Testis (tissue), 5 donors: ENCODE measurements at places on chromosomes 1 and 21. TPM values are rescaled to one million over a fixed set of nuclear protein-coding genes. Genes with fewer than 3 reads are reported as not detected.

DNA sequence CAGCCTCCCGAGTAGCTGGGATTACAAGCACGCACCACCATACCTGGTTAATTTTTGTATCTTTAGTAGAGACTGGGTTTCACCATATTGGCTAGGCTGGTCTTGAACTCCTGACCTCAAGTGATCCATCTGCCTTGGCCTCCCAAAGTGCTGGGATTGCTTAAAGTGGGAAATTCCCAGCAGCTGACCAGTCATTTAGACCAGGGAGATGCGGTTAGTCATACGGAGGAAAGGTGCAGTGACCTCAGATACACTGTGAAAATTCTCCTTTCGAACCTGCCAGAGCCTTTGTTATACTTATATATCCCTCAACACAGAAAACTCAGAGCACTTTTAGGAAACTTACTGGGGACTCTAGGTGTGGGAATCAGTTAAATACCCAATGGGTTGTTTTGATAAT, 39.6 kb downstream of the MAP10 start:
- no peak overlapping the region for H3K4me3 ChIP-seq
- H3K4me1 ChIP-seq: no peaks in the 10 kb centered on the region
- no peaks in the 10 kb centered on the region for H3K36me3 ChIP-seq
- no peak for DNase-seq

- H3K27me3 ChIP-seq: no peaks in the 10 kb centered on the region
- no peak overlapping the region for H3K4me3 ChIP-seq
- H3K36me3 ChIP-seq: no peaks in the 10 kb centered on the region
- no peak overlapping the region for H3K27ac ChIP-seq
- no peaks in the 10 kb centered on the region for H3K4me1 ChIP-seq
Observed at GRCh38 chr1:83769594-83770318, 229.2 kb downstream of the TTLL7 start.

- no peaks in the 10 kb centered on the region for H3K36me3 ChIP-seq
- peaks cover 23% of the 10 kb centered on the region for H3K4me1 ChIP-seq
- H3K27me3 ChIP-seq: no peaks in the 10 kb centered on the region
- peak; percentile 66 for DNase-seq
- H3K4me3 ChIP-seq: peak overlapping the region; percentile 98
Observed at GRCh38 chr1:153922076-153922971, 448 bp downstream of the GATAD2B start.

DNA sequence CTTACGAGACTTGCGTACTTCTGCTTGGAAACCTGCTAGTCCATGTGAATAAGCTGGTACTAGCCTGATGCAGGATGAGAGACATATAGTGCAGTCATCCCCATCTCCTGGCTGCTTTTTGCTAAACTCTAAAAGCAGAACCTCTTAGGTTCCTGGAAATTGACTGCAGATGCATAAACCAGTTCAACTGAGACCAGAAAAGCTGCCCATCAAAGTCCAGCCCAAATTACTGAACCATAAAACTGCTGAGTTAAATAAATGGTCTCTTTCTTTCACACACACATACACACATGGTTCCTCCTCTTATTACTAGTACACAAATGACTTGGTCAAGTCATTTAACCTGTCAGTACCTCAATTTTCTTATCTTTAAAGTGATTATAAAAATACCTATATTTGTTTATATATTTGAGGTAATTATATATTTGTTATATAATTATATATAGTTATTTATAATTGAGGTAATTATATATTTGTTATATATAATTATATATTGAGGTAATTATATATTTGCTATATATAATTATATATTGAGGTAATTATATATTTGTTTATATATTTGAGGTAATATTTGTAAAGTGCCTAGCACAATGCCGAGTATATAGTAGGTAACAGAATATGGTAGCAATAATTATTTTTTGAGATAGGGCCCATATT, 25.2 kb upstream of the RABGAP1L start:
- no peak for DNase-seq
- no peak overlapping the region for H3K27ac ChIP-seq
- H3K27me3 ChIP-seq: no peaks in the 10 kb centered on the region
- no peak overlapping the region for H3K4me3 ChIP-seq

- no peaks in the 10 kb centered on the region for H3K27me3 ChIP-seq
- H3K4me3 ChIP-seq: no peak overlapping the region
- no peak for DNase-seq
- no peaks in the 10 kb centered on the region for H3K4me1 ChIP-seq
- no peak overlapping the region for H3K27ac ChIP-seq
- no peaks in the 10 kb centered on the region for H3K36me3 ChIP-seq
Observed at GRCh38 chr21:15625363-15625762, 104.4 kb upstream of the USP25 start.

DNA sequence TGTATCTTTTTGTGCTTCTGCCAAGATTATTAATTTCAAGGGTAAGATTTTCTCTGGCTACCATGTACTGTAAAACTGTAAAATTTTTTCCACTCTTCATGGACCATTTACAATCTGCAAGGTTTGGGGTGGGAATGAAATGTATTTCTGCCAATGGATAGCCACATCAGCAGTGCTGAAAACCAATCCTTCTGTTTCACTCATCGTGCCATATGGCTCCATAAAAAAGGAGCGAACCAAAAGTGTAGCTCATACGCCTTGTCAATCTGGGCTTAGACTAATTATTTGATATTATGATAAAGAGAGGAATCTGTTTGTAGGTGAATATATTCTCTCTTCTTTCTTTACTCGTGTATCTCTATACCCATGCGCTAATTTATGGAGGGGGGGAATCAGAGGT, 3.0 kb upstream of the SLC44A5 start:
- no peak overlapping the region for H3K4me3 ChIP-seq
- H3K27ac ChIP-seq: no peak overlapping the region
- H3K36me3 ChIP-seq: no peaks in the 10 kb centered on the region
- peaks cover 14% of the 10 kb centered on the region for H3K4me1 ChIP-seq
- H3K27me3 ChIP-seq: no peaks in the 10 kb centered on the region

GRCh38 chr1:231106347-231106746, 55.5 kb upstream of the TRIM67 start:
- no peaks in the 10 kb centered on the region for H3K4me1 ChIP-seq
- H3K4me3 ChIP-seq: no peak overlapping the region
- H3K27me3 ChIP-seq: no peaks in the 10 kb centered on the region
- DNase-seq: no peak
- H3K27ac ChIP-seq: no peak overlapping the region

GRCh38 chr1:156658496-156658895, 16.6 kb downstream of the BCAN start:
- H3K4me1 ChIP-seq: peaks cover 57% of the 10 kb centered on the region
- H3K27ac ChIP-seq: no peak overlapping the region
- no peak for DNase-seq
- H3K27me3 ChIP-seq: no peaks in the 10 kb centered on the region
- no peaks in the 10 kb centered on the region for H3K36me3 ChIP-seq

EPHA10 gene
- 55.3 TPM for total RNA-seq

KRTAP7-1 gene
- 0.81 TPM for total RNA-seq

ADGRL2 gene
- 25.2 TPM for total RNA-seq

KIF26B gene
- total RNA-seq: 3.1 TPM

LRRC8D gene
- 46.1 TPM for total RNA-seq

P3R3URF gene
- total RNA-seq: 69.1 TPM

HSD17B7 gene
- total RNA-seq: 9.8 TPM

CFHR2 gene
- total RNA-seq: not detected

DNM3 gene
- total RNA-seq: 8.4 TPM

PFDN2 gene
- 76.8 TPM for total RNA-seq

TDRKH gene
- total RNA-seq: 26.3 TPM
